NCI-H1417 (cell line): ENCODE measurements at places on chromosomes 7 and 10.

GRCh38 chr7:35571611-35572240 lies 123.2 kb downstream of the HERPUD2 start:
- no peak for DNase-seq

DNA sequence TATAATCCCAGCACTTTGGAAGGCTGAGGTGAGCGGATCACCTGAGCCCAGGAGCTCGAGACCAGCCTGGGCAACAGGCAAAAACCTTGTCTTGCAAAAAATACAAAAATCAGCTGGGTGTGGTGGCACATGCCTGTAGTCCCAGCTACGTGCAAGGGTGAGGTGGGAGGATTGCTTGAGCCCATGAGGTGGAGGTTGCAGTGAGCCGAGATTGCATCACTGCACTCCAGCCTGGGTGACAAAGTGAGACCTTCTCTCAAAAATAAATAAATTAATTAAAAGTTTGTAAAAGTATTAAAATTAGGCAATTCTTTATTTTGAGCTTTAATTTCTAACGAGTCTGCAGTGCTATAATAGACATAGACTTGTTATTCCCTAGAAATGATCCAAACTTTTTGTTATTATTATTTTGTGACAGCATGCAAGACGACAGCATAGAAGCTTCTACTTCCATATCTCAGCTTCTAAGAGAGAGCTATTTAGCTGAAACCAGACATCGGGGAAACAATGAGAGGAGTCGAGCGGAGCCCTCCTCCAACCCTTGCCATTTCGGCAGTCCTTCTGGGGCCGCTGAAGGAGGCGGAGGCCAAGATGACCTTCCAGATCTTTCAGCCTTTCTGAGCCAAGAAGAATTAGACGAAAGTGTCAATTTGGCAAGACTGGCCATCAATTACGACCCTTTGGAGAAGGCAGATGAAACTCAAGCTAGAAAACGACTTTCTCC lies 11.9 kb downstream of the MYPN start:
- DNase-seq = no peak

DNA sequence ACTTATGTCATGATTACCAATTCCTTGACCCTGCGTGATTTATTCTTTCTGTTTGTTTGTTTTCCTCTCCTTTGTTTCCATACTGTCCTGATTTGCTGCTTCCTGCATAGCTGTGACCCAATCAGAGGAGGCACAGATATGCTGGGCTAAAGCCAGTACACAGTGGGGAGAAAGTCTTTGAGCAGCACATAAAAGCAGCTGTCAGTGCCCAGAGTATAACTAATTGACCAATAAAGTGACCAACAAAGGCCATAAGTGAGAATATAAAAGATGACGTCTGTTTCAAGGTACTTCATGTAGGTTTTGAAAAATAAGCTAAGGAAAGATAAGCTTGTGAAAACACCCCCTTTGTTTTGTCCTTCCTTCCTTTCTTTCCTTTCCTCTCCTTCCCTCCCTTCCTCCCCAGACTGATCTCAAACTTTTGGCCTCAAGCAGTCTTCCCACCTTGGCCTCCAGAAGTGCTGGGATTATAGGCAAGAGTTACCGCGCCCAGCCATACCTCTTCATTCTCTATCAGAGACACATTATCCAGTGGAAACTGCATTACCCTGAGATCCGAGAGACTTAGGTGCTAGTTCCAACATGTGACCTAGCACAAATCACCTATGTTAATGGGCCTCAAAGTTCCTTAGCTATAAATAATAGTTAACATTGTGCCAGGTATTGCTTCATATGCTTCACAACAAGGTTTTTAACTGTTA lies 17.0 kb downstream of the BCAP29 start:
- DNase-seq = no peak

DNA sequence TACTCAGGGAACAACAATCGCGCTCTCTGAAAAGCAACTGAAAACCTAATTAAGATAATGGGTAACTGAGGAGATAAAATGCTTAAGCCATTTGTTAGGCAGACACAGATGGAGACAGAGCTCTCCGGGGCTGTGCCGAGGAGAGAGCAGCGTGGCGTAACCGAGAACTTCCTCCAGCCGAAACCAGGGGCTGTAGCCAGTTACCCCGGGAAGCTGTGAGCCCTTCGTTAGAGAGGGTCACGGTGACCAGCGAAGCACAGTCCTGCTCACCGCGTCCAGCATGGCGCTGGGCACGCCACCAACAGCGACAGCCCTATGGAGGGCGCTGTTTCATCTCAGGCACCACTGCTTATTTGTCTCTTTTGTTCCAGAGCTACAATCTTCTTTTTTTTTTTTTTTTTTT lies 16.1 kb downstream of the PAPOLB start:
- DNase-seq = peak; percentile 9

DNA sequence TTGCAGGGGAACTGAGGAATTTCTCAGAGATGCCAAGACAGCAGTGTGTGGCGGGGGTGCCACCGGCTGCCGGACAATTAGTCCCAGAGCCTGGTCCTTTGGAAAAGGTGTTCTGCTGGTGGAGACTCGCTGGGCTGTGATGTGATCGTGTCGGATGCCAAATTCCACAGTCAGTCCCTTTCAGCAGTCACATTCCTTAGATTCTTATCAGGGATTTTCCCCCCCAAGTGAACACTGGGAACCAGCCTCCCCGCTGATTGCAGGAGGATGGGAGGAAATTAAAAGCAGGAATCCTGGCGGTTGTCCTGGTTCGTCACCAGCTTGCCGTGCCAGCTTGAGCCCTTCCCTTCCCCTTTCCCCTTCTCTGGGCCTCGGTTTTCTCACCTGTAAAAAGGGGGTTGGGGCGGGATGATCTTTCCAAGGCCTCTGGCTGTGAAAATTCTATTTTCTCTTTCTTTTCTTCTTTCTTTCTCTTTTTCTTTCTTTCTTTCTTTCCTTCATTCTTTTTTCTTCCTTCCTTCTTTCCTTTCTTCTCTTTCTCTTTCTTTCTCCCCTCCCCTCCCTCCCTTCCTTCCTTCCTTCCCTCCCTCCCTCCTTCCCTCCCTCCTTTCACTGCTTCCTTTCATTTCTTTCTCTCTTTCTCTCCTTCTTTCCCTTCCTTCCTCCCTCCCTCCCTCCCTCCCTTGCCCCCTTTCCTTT lies 39.6 kb downstream of the COL26A1 start:
- no peak for DNase-seq

- DNase-seq = peak; percentile 86
These were observed 5.8 kb upstream of the IGFBP1 start for GRCh38 chr7:45882465-45882810.

- peak; percentile 24 for DNase-seq
These were observed 818.6 kb downstream of the GRID1 start for GRCh38 chr10:85548034-85548433.

DNA sequence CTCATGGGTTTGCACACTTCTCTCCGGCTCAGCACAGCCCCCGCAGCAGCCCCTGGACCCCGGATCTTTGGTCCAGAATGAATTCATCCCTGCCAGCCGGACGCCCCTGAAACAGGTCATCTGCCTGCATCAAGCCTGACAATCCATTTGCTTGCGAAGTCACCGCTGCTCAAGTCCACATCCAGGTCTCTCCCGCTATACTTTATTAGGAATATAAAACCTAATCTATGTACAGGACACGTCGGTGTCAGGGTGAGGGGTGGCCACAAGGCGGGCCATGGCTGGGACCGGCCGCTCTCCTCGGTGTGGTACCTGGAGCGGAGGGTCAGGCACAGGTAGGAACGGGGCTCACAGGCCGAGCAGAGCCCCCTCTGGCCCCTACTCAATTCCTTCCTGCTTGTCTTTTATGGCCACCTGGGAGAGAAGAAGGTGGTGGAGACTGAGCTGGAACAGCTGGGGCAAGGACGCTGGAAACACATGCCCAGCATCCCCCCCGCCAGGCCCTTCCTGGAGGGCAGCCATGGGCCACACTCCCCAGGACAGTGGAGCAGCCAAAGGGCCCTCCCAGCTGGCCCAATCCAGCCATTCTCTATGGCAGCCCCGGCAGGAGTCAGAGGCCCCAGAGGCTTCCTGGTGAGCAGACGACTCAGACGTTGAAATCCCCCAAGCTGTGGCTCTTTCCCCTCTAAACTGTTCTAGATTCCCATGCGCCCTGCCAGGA lies 5.3 kb downstream of the POLR2J start:
- DNase-seq = no peak

DNA sequence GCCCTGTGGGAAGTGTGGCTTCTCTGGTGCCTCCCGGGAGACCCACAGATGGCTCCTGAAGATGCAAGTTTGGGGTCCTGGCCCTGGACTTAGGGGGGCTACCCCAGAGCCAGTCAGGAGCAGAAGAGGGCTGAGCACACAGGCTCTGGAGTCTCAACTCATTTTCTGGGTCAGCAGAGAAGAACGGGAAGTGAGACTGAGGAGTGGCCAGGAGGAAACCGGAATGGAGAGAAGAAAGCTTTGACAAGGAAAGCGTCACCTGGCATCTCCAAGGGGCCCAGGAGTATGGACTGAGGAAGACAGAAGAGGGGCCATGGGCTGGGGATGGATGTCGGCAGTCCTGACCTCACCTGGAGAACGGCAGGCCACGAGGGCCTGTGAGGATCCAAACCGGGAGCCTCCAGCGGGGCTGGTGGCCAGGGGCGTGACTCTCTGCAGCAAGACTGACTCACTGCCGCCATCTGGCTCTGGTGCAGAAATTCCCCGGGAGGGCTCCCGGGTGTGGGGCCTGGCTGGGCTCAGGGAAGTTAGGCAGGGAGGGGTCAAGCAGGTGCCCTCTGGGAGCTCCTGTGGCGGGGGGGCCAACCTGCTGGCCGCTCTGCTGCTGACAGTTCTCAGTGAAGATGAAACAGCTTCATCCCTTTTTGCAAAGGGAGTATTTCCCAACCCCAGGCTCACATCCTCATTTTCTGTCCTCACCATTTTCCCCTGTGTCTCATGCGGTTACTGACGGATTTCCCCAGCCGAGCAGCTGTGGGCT lies 23.6 kb downstream of the DAGLB start:
- DNase-seq = no peak

DNA sequence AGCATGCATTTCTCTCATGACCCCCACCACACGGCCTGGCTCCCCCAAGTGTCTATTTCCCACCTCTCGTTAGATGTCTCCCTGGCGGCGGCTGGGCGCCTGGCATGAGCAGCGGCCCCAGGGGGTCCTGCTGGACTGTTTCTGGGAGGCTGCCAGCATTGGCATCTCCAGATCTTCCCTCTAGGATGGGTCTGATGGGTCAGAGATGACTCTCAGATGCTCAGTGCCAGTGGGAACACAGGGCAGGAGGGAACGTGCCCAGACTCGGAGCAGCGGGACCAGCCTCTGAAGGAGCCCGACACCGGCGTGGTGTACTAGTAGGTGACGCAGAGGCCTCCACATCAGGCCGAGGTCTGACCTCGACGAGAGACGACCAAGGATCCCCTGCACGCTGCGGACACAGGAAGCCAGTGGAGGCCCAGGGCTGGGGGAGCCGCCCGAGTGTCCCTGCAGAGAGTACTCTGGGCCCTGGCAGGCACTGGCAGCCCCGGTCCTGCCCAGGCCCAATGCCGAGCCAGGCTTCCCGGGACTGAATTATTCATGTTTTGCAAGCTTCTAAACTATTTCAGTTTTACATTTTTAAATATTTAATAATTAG lies 238.8 kb downstream of the ELFN1 start:
- DNase-seq = no peak

- no peak for DNase-seq
These were observed 1.3 kb upstream of the LRRC18 start for GRCh38 chr10:48940958-48941357.

DNA sequence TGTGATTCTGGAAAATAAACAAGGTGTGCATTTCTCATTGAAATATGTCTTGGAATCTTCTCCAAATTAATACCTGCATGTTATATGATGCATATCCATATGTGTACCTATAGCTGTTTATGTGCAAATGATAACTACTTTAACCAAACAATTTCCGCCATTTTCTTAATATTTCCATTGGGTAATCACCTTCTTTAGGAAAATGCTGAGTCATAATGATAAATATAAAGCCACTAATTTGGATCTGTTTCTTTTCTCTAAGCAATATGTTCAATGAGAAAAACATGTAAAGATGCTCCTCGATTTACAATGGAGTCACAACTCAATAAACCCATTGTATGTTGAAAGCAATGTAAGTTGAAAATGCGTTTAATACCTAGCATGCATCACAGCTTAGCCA lies 574.4 kb downstream of the CNTNAP2 start:
- DNase-seq = no peak

- DNase-seq = no peak
These were observed 35.7 kb downstream of the ZNF92 start for GRCh38 chr7:65409363-65409762.

- no peak for DNase-seq
These were observed 75.7 kb downstream of the PTPRE start for GRCh38 chr10:127982601-127983000.

DNA sequence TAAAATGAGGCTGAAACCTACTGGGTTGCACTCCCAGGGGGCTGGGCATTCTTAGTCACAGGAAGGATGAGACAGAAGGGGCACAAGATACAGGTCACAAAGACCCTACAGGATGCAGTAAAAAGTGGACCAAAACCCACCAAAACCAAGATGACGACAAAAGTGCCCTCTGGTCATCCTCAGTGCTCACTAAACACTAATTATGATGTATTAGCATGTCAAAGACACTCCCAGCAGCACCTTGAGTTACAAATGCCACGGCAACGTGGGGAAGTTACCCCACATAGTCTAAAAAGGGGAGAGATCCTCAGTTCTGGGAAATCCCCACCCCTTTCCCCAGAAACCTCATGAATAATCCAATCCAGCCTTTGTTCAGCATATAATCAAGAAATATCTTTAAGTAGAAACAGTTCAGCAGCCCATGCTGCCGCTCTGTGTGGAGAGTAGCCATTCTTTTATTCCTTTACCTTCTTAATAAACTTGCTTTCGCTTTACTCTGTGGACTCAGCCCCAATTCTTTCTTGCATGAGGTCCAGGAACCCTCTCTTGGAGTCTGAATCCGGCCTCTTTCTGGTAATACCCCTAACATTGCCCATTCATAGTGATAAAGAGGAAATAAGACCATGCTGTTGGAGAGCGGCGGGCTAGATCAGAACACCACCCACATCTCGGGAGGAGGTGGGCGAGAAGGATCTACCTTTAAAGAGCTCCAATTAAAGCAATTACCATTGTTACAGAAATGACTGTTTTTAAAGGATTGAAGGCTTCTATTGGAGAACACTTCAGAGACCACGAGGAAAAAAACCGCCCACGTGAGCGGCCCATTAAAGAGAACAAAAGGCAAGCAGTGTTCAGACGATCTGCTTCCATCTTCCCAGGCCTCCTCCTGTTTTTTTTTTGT lies 170.9 kb downstream of the USP6NL start:
- no peak for DNase-seq

- DNase-seq = peak; percentile 79
These were observed 421.9 kb upstream of the GALNT17 start for GRCh38 chr7:70710011-70710480.

- no peak for DNase-seq
These were observed 2.6 kb downstream of the TMEM243 start for GRCh38 chr7:87216701-87217508.
